Activated T-cell treated with anti-CD3 and anti-CD28 coated beads, Interleukin-2, amount 50 U/mL, for 4 hours (primary cell): ENCODE measurements at places on chromosomes 7 and 10.

- no peak for DNase-seq
Measured at GRCh38 chr10:32341596-32341995, 5.4 kb downstream of the EPC1 start.

GRCh38 chr7:148334959-148335577 lies 255.5 kb upstream of the C7orf33 start:
- DNase-seq, result no peak

- no peak for DNase-seq
Measured at GRCh38 chr10:69570050-69570816, 3.0 kb downstream of the NEUROG3 start.

DNA sequence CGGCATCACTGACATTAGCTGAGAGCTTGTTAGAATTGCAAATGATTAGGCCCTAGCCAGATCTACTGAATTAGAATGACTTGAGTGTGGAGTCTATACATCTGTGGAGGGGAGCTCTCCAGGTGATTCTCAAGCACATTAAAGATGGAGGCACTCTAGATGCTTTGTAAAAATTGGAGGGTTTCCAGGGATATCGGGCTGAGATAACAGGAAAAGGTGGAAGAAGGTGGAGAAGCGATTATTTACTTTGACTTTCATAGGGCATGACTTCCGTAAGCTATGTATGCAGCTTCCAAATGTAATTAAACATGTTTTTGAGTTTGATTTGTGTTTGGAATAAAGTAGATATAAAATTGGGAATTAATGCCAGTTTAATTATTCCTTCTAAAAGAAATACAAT lies 235.0 kb upstream of the PTN start:
- DNase-seq, result no peak

- peak; percentile 62 for DNase-seq
Measured at GRCh38 chr10:17026686-17027485, 102.7 kb downstream of the CUBN start.

DNA sequence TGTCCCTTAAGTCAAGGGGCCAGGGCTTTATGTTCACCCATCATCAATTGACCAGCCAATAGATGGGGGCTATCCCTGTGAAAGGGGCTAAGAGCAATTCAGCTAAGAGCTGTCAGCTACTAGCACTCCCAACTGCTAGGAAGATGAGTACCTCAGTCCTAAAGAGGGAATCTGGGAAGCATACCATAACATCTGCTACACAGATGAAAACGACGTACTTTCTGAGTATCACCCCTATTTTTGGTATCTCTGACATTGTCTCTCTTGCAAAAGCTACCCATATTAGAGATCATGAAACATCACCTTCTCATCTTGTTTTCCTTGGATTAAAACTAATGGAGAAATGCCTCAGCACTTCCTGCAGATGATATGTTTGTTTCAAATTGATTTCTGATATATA lies 7.5 kb upstream of the SMNDC1 start:
- no peak for DNase-seq

- DNase-seq, result no peak
Measured at GRCh38 chr10:91220954-91221675, 652 bp downstream of the PCGF5 start.

DNA sequence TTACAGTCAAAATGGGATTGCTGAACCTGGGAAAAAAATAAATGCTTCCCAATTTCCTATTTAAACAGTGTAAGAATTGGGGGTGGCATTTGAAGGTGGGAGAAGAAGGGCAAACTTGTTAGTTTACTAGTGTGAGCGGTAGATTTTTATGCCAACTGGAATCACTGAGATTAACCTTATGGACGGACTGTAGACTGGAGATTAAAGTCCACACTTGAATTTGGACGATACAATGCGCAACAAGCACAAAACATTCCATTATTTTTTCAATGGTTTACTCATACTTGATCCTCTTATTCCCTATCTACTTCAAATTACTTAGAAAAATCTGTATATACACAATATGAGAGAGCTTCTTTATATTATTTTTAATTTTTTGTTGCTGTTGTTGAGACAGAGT lies 269.6 kb upstream of the KLF14 start:
- DNase-seq, result no peak

DNA sequence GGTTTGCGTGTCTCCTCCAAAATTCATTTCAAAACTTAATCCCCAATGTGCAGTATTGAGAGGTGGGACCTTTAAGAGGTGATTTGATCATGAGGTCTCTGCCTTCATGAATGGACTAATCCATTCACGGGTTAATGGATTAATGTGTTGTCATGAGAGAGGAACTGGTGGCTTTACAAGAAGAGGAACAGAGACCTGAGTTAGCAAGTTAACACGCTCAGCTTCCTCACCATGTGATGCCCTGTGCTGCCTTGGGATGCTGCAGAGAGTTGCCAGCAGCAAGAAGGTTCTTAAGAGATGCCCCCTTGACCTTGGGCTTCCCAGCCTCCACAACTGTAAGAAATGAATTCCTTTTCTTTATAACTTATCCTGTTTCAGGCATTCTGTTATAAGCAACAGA lies 3.7 kb upstream of the TCTN3 start:
- no peak for DNase-seq

- DNase-seq, result no peak
Measured at GRCh38 chr10:77974396-77975074, 48.0 kb upstream of the DLG5 start.

- DNase-seq, result no peak
Measured at GRCh38 chr7:101488826-101489572, 126.3 kb downstream of the COL26A1 start.
